ENCODE measurements at places on chromosomes 11 and 22.
A peak's percentile ranks its signal among the peaks of the same experiment; 100 is the strongest.

DNA sequence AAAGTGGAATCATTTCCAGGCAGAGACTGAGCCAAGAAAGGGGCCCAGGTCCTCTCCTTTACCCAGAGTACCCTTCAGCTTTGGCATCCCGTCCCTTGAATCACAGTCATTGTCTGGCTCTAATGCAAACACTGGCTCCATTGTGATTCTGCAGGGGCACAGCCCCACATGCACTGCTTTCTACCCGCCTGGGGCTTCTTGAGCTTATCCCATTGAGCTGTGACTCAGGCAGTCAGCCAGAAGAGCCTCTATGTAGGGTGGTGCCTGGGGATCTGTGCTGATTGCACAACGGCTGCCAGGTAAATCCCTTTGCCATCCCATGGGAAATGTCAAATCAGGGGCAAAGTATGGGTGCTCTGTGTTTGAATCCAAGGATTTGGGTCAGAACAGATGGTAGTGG, 88.9 kb downstream of the RASSF10 start:
- DNase-seq = no peak

DNA sequence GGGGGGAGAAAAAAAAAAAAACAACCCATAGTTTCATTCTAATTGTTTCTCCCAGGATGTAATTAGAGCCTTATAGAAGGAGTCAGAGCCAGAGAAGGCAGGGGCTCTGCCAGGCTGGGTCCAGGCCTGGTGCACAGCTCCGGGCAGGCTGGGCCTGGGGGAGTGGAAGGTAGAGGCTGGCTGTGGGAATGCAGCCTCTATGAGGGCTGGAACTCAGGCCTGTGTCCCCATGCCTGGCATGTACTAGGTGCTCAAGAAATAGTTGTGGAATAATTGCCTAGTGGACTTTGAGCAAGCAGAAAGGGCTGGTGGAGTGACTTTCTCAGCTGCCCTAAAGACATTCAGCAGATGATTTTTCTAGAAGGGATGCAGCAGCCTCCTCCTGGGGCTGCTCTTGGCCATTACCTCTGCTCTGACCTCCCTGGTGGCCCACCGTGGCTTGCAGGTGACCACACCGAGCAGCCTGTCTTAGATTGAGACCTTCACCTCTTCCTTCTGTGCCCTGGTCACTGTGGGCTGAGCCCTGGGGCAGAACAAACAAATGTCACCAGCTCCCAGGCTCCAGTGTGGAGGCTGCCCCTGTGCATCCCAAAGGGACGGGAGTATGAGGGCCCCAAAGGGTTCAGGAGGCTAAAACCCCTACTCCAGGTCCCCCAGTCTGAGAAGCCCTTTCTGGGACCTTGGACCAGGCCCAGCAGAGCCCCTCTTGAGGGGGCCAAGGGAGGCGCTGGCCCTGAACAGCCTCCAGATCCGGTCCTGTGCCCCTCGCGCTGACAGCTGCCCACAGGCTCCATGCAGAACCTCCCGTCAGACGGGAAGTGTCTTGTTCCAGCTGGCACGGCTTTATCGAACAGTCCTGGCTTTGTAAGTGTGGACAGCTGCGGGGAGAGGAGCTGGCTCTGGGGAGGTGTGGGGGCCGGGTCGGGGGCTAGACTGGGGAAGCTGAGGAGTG, 18.8 kb downstream of the MYEOV start:
- DNase-seq = peak; percentile 81

GRCh38 chr22:19841641-19842392, 12.9 kb downstream of the GNB1L start:
- DNase-seq = no peak

- DNase-seq = no peak
Observed at GRCh38 chr11:126164781-126165180, 46.7 kb downstream of the RPUSD4 start.

DNA sequence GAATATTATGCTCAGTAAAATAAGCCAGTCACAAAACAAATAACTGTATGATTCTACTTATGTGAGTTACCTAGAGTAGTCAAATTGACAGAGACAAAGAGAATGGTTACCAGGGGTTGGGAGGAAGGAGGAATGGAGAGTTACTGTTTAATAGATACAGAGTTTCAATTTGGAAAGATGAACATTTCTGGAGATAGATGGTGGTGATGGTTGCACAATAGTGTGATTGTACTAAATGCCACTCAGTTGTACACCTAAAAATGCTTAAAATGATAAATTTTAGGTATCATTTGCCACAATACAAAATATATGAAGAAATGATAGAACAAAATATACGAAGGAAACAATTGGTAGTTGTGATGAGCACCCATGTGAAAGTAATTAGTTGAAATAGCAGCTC, 43.4 kb downstream of the PDHX start:
- no peak for DNase-seq

- no peak for DNase-seq
Observed at GRCh38 chr22:24008022-24008283, 2.7 kb upstream of the GSTT4 start.

GRCh38 chr22:24408630-24409029, 18.8 kb upstream of the ADORA2A start:
- DNase-seq = no peak

- DNase-seq = no peak
Observed at GRCh38 chr22:43921370-43921769, 2.2 kb upstream of the PNPLA3 start.

DNA sequence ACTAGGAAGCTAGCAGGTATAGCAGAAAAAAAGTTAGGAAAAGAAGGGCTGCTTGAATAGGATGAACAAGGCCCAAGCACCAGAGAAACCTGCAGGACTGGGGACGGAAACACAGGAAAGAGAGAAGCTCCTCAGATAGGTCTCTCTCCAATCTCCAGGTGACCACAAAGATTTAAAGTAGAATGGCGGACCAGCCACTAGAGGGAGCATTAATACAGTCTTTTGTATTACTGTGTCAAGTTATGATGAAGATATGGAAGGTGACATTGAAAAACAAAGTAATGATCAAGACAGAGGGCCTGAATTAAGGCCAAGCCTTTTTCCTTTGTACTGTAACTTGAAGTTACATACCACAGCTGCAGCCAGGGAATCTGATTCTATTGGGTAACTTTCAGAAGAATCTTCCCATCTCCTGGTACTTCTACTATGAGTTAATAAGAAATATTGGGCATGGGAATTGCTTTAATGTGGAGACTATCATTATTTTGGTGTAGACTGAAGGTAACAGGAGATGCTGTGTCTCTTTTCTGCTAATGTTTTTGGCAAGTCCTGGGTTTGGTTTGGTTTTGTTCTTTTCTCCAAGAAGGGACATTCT, 33.8 kb downstream of the OR2AG2 start:
- no peak for DNase-seq

GRCh38 chr11:763549-764321, 13.6 kb downstream of the GATD1 start:
- no peak for DNase-seq

- DNase-seq = no peak
Observed at GRCh38 chr11:15139958-15140659, 25.4 kb downstream of the INSC start.

GRCh38 chr11:61797263-61797944, 4.7 kb downstream of the FEN1 start:
- no peak for DNase-seq

- no peak for DNase-seq
Observed at GRCh38 chr11:71387784-71388636, 60.2 kb downstream of the DHCR7 start.

- no peak for DNase-seq
Observed at GRCh38 chr11:77092382-77092781, 10.3 kb upstream of the OMP start.

DNA sequence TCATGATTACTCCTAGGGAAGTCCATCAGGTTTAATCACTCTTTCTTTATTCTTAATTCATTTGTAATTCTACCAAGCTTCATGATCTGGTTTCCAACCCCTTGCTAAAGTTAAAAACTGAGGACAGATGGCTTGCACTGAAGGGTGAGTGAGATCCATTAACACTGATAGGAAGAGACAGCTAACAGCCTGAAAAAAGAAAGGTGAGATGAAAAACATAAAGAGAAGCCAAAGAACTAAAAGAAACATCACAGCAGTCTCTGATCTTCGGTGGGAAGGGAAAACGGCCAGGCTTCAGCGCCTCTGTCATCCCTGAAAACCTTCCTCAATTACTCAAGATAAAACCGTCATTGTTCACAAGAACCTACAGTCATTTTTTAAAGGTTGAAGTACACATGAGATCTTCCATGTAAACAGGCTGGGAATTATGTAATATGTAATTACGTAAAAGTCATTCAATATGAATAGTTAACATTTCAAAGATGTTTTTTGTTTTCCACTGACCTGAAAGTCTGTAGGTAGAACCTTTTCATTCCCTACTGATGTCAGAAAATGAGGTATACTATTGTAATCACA, 41.3 kb downstream of the VSIG10L2 start:
- DNase-seq = no peak

GRCh38 chr11:33476945-33477606, 219.9 kb downstream of the HIPK3 start:
- DNase-seq = no peak

DNA sequence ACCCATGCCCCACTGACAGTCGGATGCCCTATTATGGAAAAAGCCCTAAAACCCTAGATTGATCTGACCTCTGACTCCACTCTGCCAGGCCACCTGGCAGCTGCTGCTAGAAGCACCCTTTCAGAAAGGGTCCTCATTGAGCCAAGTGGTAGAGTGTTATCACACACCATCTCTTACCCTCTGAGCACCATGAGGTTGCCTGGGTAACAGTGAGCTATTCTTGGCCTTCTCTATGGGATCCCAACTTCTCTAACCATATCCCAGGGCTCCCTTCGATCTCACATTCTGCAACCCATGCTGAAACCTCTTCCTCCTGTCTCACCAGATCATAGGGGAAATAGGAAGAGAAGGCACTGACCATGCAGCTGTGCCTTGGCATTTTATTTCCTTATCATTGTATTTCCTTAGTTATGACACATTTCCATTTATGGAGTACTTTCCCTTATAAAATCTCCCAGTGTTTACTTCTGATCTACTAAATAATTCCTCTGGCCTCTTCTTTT, 52.7 kb downstream of the MPPED2 start:
- DNase-seq = no peak

DNA sequence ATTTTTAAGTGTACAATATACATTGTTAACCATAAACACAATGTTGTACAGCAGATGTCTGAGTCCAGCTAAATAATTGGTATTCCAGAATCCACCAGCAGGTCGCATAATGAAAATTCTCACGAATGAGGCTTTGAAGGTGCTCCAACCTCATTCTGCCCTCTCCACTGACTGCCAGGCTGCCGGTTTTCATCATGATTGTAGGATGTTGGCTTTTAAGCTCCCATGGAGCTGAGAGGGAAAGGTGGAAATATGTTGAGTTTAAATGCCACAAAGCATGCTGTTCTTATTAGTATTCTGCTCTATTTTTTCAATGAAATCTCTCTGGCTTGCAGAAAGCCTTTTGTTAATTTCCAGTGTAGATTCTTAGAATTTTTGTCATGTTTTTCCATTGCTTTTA, 337.2 kb upstream of the DDI1 start:
- DNase-seq = no peak

DNA sequence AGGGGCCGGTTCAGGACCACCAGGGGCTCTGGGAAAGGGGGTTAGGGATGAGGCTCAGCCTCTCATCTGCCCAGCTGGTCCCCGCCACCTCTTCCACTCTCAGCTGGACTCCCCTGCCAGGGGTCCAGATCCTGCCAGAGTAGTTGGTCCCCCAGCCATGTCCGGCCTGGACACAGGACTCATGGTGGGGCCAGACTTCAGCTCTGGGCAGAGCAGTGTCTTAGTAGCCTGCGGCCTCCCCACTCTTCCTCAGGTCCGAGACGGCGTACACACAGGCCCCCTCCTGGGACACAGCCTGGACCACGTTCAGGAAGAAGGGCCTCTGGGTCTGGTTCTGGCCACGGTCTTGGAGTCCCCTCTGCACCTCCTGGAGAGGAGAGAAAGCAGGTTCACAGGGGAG, 25.1 kb downstream of the GGT5 start:
- DNase-seq = no peak

DNA sequence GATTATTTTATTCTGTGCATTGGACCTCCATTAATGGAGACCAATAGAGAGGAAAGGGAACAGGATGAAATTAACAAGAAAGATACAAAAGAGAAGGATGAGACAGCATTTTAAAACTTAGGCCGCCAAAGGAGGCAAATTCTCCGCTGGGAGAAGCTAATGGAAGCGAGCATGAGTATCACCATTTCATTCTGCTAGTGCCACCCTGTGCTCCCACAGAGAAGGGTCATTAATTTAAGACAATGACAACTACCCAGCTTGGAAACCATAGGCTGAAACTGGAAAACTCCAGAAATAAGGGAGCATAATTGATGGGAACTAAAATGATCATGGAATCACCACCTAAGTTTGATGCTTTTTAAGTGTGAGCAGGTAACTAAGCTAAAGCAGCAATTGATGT, 69.2 kb downstream of the SLC36A4 start:
- no peak for DNase-seq

GRCh38 chr11:14529951-14530350, 9.8 kb upstream of the PSMA1 start:
- DNase-seq = no peak

GRCh38 chr11:78199015-78199652, 10.4 kb downstream of the USP35 start:
- no peak for DNase-seq

- DNase-seq = no peak
Observed at GRCh38 chr22:28894334-28894733, 11.0 kb downstream of the ZNRF3 start.

DNA sequence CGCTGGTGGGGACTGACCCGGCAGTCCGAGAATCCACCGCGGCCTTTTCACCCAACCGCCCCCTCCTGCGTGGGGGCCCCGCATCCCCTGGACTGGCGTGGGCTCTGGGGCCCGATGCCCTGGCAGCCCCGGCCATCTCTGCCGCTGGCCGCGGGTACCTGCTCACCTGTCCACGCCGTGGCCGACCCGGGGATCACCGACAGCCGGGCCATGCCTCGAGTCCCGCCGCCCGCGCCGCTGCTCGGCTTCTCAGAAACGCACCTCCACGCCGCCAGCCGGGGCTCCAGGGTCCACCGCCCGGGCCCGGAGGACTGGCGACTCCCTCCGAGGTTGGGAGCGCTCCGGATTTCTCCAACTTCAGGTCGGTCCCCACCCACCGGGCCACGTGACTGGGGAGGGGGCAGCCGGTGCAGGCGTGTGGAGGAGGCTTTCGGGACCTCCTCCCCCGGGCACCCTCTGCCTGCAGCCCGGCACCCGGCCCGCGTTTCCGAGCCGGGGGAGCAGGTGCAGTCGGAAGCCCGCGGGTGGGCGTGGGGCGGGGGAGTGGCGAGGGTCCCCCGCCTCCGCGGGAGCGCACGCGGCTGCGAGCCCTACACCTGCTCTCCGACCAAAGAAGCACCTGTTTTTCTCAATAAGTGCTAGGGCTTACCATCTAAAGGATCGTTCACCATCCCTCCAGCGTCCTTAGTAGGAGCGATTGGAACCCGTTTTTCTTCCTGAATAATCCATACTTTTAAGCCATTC, 554 bp upstream of the NRIP3 start:
- no peak for DNase-seq

Data from cardiac septum (tissue), 1 donor.